Activated T-helper 2 cell treated with anti-CD3 and anti-CD28 coated beads, Interferon-gamma antibody, Interleukin-2, Interleukin-4, amounts not matched to agents 10 μg/mL and 5 μg/mL and 100 μg/mL, durations not matched to agents 14 hours and 24 hours and 36 hours (primary cell): ENCODE measurements at places on chromosomes 6 and 20.

GRCh38 chr6:100479179-100480035 lies 14.7 kb upstream of the SIM1 start:
- no peak for DNase-seq

DNA sequence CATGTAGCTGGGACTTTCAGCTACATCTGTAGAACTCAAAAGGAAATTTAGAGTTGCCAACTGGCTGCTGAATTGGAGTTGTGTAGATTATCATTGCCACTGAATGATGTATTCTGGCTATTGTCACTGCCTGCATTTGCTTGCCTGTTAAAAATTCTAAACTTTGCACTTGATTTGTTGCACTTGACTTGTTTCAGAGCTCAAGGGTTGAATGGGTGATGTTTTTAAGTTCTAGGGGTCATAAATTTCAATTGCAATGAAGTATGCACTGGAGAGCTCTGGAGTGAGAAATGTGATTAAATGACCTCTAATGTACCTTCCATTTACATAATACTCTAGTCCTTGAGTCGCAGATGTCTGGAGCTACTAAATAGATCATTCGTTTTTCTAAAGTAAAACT lies 102.4 kb downstream of the TNFRSF21 start:
- DNase-seq: no peak

GRCh38 chr6:45222380-45222779 lies 105.8 kb upstream of the RUNX2 start:
- no peak for DNase-seq

DNA sequence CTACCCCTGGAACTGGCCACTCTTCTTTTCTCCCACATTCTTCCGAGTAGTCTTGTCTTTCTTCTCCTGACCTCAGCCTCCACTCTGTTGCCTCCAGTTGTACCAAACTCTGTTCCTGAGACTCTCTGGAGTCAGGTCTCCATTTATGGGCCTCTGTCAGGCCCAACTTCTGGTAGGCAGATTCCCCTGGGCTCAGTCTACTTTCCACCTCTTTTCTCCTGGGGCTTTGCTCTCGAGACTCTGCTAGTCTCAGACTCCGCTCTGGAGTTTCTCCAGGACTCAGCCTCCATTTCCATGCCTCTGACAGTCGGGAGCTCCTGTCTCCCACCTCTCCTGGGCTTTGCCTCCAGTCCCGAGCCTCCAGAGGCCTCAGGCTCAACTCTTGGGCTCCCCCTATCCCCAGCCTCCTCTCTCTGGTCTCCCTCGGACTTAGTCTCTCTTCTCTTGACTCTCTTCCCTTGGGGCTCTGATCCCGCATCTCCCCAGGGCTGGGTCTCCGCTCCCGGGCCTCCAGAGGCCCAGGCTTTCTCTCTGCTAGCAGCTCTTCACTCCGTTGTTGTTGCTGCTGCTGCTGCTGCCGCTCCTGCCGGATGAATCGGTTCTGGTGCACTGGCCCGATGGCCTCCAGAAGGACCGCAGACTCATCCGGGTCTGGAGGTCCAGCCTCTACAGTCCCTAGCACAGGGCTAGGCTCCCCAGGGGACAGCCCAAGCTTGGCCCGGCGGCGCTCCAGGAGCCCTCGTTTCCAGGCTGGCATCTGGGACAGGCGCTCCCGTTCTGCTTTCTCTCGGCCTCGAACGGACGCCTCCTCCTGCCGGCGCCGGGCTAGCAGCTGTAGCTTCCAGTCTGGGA lies 1.1 kb downstream of the PPP1R18 start:
- no peak for DNase-seq

DNA sequence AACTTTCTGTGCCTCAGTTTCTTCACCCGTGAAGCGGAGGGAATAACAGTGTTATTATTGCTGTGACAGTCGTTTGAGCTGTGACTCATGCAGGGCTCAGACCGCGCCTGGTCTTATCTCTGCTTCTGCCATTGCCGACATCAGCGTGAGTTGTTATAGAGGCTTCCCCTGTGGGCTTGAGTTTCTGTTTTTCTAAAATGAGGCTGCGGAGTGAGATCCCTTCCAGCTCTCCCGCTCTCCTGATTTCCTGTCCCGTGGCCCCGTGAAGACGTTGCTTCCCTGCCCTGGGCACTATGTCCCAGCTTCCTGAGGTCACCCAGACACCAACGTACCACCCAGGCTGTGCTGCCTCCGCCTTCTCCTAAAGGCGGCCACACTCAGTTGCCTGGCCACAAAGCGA lies 278.5 kb downstream of the BMP7 start:
- DNase-seq: no peak

GRCh38 chr20:57655809-57656155 lies 35.6 kb upstream of the ZBP1 start:
- no peak for DNase-seq

GRCh38 chr6:16805243-16805950 lies 44.1 kb upstream of the ATXN1 start:
- DNase-seq: no peak

GRCh38 chr20:47297746-47298145 lies 58.8 kb downstream of the ZMYND8 start:
- no peak for DNase-seq

- no peak for DNase-seq
Measured at GRCh38 chr6:4185846-4186245, 50.5 kb upstream of the ECI2 start.

GRCh38 chr20:44291754-44292153 lies 19.2 kb downstream of the FITM2 start:
- DNase-seq: no peak

- DNase-seq: no peak
Measured at GRCh38 chr6:15507746-15508145, 155.1 kb downstream of the DTNBP1 start.

GRCh38 chr20:38888059-38888831 lies 38.0 kb upstream of the FAM83D start:
- no peak for DNase-seq

DNA sequence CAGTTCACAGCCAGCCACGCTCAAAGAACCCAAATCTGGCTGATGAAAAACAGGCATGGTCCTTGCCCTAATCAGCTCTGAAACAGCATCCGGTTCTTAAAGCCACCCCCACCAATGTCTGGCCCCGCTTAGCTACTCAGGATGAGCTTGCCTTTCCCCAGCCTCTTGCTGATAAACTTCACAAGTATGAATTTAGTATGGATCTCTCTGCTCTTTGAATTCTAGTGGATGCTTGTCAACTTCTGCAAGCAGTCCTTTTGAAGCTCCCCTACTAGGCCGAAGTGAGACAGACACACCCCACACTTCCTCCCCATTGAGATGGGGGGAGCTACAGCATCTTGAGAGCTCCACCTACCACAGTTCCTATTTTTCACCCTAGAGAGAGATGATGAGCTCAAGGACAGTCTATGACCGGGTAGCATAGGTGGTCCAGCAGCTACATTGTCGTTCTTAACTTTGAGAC lies 36.7 kb downstream of the EBF4 start:
- DNase-seq: no peak

- no peak for DNase-seq
Measured at GRCh38 chr20:3648951-3649350, 14.2 kb downstream of the GFRA4 start.

- no peak for DNase-seq
Measured at GRCh38 chr20:64228751-64229506, 26.6 kb upstream of the PCMTD2 start.

DNA sequence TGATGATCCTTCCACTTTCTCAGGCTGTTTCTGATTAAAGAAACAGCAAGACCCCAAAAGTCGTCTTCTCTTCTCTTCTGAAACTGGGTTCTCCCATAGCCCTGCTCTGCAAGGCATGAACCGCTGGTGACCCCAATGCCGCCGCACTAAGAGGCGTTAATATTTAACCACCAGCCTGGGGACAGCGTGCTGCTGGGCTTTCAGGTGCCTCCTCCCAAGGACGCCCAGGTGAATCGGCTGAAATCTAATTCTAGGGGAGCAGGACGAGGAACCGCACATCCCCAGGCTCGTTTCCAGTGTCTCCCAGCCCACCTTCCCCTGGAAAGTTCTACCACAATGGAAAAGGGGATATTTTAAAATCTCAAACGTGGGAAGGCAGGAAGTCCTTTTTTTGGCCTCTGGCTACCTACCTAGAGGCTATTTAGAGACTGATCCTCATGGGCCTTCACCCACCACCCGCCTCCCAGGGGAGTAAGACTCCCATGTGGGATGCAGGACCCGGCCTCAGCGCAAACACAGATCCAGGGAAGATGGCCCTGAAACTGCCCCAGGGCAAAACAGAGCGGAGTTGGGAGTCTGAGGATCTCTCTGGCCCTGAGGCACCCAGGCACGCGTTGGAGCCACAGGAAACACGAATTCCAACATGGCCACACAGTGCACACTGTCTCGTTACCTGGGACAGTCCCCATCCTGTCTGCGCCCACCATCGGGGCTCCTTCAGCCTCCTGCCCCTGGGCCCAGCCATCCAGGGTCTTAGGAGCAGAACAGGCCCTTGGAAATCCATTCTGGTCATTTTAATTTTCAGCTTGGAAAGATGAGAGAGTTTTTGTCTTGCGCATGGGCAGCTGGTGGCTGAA lies 56.2 kb downstream of the BMP7 start:
- DNase-seq: no peak

GRCh38 chr6:48998574-48998973 lies 464.5 kb downstream of the MMUT start:
- no peak for DNase-seq

DNA sequence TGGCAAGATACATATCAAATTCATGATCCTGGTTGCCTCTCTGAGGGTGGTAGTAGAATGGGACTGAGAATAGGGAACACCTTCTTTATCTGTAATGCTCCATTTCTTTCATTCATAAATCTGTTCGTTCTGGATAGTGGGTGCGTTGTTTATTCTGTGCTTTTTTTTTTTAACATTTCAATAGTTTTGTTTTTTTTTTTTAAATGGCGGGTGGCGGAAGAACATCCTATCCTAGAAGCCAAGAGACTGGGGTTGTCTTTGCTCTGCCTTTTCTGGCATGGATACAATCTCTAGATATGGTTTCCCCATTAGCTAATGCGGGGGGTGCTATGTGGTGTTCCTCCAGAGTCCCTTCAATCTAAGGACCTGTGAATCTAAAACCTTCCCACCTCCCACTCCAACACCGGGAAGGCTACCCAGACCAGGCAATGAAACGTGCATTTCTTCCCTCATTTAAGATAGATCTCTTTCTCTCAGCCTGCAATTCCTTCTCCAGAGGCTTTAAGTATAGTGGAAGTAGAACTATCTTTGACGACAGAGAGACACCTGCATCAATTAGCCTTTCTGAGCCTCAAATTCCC lies 883 bp upstream of the CCDC28A start:
- DNase-seq: no peak

- no peak for DNase-seq
Measured at GRCh38 chr6:159646733-159647132, 46.3 kb downstream of the SOD2 start.

GRCh38 chr20:51554538-51555165 lies 12.1 kb upstream of the NFATC2 start:
- no peak for DNase-seq

DNA sequence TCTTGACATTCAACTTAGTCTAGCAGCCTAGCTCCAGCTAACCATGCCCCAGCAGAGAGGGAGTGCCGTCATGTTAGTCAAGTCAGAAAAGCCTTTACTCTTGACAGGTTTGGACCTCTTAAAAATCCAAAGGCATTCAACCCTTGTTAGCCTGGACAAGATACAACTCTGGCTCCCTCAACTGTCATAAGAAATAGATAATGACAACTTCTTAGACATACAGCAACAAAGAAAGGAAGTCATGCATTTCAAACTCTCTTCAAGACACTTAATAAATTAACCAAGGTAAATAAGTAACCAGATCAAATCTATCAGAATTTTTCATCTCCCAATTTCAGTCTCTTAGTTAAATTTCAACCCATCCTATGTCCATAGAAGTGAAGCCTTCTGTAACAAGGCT lies 22.7 kb downstream of the PTPRT start:
- no peak for DNase-seq

- DNase-seq: no peak
Measured at GRCh38 chr6:45132059-45132458, 196.1 kb upstream of the RUNX2 start.
